ENCODE measurements at places on chromosomes 2 and 18.

DNA sequence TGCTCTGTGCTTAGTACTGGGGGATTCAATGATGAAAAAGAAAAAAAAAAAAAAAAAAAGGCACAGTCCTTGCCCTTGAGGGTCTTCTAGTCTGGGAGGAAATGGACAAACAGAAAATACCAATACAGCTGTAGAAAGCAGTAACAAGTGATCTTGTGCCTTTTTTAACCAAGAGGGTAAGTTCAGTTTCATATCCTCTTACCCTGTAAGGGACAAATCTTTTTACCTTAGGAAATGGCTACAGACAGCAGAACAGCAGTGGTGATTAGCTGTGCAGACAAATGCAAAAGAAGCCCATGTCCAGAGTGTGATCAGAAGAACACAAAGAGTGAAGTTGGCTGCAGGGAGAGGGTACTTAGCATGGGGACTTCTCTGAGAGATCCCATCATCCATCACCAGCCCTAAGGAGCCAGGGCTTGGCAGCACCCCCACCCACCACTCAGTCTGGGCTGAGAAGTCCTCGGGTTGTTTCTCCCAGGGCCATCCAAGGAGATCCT is 102.9 kb downstream of the ALPK2 start:
- DNase-seq = no peak

- DNase-seq = no peak
Observed at GRCh38 chr18:23099621-23100020, 35.7 kb upstream of the CABLES1 start.

DNA sequence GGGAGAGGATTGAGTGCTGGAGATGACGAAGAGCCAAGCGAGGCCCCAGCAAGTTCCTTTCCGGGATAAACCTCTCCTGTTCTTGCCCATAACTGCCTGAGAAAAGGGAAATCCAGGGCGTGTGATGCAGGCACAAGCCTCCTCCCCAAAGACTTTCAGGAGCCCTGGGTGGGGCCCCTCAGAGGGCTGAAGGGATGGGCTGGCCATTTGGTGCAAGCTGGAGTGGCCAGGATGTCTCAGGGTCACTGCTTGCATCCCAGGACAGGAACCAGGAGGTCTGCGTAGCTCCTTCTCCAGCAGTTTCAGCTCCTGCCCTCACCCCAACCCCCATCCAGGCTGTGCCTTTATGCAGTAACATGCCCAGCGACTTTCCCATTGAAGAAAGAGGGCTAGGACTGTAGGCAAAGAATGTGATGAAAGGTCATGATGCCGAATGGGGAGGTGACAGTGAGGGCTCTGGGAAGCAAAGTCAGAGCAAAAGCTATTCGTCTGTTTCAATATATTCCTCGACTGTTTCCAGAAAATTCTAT is 80.2 kb downstream of the PXDN start:
- no peak for DNase-seq

- no peak for DNase-seq
Observed at GRCh38 chr2:29549069-29549380, 372.4 kb downstream of the ALK start.

DNA sequence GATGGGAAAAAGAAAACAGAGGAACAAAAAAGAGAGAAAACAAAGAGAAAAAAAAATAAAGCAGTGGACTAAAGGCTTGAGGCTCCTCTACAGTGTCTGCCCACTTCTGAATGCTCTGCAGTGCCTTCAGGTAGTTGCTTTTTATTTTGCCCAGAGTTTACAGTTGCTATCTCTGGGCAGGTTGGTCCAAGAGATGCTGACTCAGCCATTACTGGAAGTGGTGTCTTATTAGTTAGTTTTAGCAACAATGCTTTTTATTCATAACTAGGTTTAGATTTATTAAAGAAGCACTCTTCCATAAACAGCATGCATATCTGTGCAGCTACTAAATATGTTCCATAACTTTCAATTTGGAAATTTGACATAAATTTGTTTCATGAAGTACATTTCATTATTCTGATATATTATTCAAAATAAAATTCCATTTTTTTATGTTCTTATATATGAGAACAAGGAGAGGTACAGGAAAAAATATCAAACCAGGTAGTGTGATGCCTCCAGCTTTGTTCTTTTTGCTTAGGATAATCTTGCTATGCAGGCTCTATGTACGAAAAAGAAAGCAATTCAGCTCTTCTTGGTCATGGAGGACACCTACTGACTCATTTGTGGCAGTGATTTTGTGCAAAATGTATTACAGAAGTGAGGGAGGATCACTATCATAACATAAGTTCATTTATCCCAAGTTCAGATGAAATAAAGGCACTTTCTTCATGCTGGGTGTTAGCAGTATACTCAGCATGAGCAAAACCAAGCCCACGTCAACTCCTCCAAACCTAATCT is 69.5 kb downstream of the RPIA start:
- DNase-seq = no peak

DNA sequence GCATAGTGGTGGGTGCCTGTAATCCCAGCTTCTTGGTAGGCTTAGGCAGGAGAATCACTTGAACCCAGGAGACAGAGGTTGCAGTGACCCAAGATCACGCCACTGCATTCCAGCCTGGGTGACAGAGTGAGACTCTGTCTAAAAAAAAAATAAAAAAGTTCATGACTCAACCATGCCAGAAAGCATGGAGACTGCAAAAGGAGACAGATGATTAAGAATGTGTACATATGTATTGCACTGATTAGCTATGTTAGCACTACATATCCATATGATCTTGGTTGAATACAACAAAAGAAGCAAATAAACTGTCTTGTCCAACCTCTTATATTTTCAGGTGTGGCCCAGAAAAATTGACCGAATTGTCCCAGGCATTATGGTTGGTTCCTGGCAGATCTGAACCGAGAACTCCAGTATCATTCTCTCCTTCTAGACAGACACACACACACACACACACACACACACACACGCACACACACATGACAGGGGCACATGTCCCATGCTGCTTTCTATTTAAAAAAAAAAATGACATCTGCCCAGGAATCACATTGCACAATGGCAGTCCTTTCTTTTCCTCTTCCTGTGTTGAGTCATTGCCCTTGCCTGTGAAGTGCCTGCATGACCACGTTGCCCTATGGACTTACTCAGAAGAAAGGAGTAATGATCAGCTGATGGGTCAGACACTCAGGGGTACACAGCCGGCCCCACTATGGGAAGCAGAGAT is 65.6 kb downstream of the MYCN start:
- DNase-seq = no peak

DNA sequence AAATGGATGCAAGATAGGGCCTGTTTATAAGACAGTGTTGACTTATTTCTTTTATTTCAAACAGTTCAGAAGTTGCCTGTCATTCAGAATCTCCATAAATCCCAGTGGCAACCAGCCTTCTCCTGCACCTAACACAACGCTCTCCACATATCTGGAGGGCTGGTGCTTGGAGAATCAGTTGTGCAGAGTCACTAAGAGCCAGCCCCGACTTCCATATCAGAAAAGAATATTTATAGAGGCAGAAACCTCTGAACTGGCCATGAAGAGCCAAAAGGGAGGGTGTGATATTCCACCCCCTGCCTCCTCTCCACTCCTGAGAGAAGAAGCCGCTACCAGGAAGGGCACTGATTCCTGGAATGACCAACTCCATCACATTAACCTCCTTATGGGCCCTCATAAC is 34.0 kb upstream of the B4GALT6 start:
- DNase-seq = no peak

DNA sequence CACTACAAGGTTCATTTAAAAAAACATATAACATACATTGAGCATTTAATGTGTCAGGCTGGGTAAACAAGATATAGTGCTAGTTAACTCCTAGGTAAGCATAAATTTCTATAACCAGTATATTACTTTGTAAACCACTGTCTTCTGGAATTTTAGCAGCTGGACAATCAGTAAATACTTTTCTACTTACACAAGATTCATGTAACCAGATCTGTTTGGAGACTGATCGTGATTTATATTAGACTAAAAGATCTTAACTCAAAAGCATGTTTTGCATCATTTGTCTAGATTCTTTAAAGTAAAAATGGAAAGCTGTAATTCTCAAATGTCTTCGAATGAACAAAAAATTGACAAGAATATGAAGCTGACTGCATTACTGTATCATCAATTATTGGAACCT is 941 bp upstream of the SGO2 start:
- no peak for DNase-seq

DNA sequence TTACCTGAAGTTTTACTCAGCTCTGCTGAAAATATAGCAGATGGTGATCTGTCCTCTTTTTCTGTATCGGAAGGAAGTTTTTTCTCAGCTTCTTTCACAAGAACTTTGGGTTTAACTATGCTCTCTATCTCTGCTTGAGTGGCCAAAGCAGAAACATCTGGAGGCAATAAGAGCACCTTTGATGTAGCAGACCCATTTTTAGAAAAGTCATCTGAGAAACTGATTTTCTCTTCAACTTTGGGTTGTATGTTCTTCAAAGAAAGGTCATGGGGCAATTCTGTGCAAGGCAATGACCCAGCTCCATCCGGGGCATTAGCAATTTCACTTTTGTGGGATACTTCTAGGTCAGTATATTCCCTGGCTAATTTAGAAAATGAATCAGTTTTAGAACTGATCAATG is 25.2 kb downstream of the RTN4 start:
- DNase-seq = no peak

DNA sequence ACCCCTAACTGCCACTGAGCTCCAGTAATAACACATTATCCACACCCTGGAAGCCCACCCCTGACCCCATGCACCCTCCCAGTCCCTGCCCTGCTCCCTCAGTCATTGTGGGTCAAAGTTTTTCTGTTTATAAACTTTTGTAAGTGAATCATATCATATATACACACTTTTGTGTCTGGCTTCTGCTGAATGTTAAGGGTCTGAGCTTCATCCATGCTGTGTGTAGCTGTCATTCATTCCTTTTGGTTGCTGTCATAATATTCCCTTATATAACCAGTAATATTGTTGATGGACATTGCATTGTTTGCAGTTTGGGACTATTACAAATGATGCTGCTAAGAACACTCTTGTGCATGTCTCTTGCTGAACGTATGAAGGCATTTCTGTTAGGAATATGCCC is 14.5 kb downstream of the CNNM4 start:
- DNase-seq = no peak

GRCh38 chr2:181393472-181393871 is 63.7 kb upstream of the ITGA4 start:
- DNase-seq = peak; percentile 51

- no peak for DNase-seq
Observed at GRCh38 chr2:70936165-70936978, 672 bp downstream of the ATP6V1B1 start.

DNA sequence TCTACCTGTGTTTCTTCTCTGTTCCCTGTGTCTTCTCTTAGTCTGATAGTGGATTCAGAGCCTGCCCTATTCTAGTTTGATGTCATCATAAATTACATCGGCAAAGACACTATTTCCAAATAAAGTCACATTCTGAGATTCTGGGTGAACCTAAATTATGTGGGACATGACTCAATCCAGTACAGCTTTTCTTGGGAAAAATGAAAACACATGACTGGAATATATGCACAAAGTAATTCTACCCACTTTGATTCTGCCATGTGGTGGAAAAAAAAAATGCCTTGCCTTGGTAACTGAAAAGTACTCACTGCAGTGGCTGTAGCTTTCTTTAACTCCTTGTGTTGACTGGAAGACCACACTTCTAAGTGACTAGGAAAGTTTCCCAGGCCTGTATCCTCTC is 73.7 kb downstream of the LRATD1 start:
- DNase-seq = no peak

DNA sequence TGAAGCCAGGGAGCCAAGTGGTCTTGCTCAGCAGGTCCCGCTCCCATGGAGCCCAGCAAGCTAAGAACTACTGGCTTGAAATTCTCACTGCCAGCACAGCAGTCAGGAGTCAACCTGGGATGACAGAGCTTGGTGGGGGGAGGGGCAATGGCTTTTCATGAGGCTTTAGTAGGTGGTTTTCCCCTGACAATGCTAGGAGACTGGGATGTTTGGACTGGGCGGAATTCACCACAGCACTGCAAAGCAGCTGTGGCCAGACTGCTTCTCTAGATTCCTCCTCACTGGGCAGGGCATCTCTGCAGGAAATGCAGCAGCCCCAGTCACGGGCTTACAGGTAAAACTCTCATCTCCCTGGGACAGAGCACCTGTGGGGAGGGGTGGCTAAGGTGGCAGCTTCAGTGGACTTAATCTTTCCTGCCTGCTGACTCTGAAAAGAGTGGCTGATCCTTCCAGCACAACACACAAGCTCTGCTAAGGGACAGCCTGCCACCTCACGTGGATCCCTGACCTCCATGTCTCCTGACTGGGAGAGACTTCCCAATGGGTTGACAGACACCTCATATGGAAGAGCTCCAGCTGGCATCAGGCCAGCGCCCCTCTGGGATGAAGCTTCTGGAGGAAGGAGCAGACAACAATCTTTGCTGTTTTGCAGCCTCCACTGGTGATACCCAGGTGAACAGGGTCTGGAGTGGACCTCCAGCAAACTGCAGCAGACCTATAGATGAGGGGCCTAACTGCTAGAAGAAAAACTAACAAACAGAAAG is 349.7 kb upstream of the ST6GAL2 start:
- no peak for DNase-seq

- DNase-seq = no peak
Observed at GRCh38 chr2:165572151-165572550, 102.7 kb downstream of the CSRNP3 start.

DNA sequence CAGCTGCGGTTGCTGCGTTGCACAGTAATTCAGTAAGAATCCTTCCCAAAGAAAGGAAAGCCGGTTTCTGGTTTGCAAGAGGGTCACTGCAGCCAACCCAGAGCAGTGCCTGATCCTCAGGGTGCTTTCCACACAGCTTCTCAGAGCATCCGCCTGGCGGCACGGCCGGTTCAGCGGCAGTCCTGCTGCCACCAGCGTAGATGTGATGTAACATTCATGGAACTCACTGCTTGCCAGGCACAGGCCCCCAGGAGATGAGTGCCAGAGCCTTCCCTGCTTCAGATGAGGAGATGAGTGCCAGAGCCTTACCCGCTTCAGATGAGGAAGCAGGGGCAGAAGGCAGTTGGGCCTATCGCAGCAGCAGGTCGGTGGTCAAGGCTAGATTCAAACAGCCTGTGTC is 230.2 kb downstream of the GBX2 start:
- DNase-seq = no peak

- DNase-seq = no peak
Observed at GRCh38 chr2:219344751-219345430, 12.3 kb upstream of the RESP18 start.

GRCh38 chr2:112092286-112093041 is 37.4 kb downstream of the TMEM87B start:
- no peak for DNase-seq

DNA sequence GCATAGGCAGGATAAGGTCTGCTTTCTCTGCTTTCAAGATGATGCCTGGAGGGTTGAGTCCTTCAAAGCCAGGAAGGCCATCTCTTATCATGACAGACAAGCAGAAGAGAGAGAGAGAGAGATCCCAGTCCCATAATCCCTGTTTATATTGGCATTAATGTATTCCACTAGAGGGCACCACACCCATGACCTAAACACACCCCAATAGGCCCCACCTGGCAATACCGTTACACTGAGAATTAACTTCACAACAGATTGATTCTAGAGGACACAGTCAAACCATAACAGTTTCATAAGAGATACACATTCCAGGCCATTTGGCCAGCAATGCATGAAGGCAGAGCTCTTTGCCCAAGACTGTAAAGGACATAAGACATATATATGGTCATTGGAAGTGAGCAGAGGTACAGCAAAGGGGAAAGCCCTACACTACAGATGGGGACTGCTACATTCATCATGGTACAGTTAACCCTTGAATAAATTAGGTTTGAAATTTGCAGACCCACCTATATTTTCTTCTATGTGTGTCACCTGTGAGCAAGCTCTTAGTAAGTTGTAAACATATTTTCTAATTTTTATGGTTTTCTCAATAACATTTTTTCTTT is 1516.1 kb downstream of the RPIA start:
- DNase-seq = no peak

Data from KG1 (cell line).